ENCODE measurements at places on chromosomes 2 and 18.
A peak's percentile ranks its signal among the peaks of the same experiment; 100 is the strongest.

- DNase-seq: peak; percentile 92
Measured at GRCh38 chr18:59837586-59837985, 62.2 kb upstream of the PMAIP1 start.

DNA sequence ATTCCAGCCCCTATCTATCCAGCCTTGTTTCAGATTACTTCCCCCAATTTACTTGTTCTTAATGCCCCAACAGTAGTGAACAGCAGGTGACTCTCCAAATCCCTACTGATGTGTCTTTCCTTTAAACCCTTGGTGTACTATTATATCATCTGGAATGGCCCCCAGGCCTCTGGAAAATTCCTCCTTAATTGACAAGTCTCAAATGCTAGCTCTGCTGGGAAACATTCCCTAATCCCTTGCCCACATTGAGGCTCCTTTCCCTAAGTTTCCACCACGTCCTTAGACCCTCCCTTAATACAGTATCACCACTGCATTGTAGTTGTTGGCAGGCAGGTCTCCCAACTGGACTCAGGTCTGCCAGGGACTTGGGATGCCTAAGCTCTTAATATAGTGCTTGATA is 41.0 kb downstream of the MYO3B start:
- no peak for DNase-seq

DNA sequence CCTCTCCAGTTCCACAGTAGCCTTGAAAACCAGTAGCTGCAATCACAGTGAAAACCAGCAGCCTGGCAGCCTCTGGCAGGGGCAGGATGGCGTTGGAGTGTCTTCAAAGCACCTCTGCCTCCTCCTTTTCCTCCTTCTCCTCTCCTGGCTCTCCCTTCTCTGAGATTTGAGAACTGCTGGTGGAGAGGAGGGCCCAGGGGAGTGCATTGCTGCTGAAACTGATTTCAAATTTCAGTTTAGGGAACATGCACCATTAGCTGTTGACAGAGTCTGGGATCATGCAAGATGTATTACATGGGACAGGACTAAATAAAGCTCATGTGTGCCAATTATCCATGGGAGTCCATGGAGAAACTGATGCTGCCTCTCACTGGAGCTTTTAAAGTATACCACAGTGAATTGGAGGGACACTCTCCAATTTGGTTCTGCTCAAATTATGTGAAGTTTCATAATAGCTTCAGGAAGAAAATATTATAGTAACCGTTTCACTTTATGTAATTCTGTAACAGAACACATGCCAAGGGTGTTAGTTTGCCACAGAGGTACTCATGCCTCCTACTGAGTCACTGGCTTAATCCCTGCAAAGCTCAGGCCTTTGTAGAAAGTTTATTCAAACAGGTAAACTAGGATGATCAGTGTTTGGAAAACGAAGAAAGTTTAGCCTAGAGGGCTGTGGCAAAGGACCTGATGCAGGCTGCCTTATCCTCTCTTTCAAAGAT is 146.1 kb downstream of the PRPF40A start:
- no peak for DNase-seq

DNA sequence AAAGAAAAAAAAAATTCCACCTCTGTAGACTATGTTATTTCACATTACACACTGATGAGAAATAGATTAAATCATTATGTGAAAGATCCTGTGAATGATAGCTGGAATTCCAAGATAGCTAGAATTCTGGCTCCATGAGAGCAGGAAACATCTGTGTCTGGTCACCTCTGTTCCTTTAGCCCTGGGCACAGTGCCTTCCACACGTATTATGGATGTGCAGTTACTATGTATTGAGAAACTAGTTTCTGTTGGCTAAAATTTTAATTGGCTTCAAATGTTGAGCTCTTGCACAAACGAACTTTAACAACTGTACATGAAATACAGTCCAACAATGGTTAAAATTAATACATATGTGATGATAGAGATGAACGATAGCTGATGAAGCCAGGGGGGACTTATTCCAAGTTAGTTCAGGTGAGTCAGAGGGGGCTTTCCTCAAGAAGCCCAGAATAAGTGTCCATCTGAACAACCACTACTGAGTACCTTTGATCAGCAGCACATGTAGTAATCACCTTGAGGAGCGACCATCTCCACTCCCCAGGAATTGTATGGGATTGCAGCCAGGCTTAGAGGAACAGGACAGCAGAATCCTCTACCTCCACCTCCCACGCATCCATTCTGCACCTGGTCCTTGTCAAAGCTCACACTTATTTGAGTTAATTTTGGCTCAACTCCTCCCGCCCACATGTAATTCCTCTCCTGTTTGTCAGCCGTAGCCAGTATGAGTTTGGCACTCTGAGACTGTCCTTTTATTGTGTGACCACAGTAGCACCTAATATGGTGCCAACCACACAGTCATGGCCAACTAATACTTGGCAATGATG is 68.6 kb downstream of the NABP1 start:
- no peak for DNase-seq

DNA sequence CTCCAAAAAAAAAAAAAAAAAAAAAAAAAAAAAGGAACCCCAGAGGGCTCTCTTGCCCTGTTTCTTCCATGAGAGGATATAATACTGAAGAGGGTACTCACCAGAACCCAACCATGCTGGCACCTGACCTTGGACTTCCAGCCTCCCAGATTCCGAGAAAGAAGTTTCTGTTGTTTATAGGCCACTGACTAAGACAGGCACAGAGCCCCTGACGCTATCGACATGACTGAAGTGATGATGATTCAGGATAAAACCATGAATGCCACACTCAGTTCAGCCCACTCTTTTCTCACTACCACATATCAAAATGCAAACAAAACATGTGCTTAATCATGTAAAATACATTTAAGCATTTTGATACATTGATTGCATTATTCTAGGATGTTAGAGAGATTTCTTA is 66.1 kb upstream of the CDCA7 start:
- no peak for DNase-seq

Measured in hematopoietic multipotent progenitor cell treated with erythropoietin and hydrocortisone succinate and interleukin-3 and kit ligand, for 6 days (in vitro differentiated cells).